ENCODE measurements at places on chromosomes 7 and 10. TPM values are rescaled to one million over a fixed set of nuclear protein-coding genes. Genes with fewer than 3 reads are reported as not detected.

GRCh38 chr7:69243016-69243415 lies 355.3 kb upstream of the AUTS2 start:
- DNase-seq, result no peak

Gene IDI2
- not detected for total RNA-seq

- no peak for DNase-seq
Measured at GRCh38 chr7:88243345-88243909, 23.6 kb upstream of the SRI start.

DNA sequence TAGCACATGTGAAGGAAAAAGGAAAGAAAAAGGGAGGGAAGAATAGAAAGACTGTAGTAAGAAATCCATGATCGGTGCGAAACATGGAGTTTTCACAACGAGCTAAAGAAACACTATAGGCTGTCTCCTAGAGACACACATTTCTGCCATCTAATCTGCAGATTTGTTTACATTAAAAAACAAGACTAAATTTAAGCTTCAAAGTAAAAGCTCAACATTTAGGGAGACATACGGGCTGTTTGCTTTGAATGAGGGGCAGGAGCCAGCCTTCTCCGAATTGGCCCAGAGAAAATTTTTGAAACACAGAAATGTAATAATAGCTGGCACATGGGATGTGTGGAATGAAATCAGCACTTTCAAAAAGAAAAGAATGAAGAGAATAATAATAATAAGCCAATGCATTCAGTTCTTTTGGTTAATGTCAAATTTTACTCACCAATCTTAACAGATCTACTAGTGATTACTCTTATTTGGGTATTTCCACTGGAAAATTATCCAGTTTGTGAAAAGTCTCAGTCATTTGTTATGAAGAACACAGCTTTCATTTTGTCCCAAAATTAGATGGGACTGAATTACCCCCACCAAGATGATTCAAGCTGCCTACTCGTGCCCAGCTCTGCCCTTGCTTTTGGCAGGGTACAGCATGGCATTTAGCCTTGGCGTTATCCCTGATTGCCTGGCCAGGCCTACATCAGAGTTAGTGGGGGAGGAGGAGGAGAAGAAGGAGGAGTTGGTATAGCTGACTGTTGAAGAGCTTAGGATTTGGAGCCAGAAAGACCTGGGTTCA lies 47.1 kb downstream of the MTURN start:
- DNase-seq, result no peak

Gene EVX1
- total RNA-seq, result 0.13 TPM

- DNase-seq, result no peak
Measured at GRCh38 chr7:139726485-139726869, 51.3 kb downstream of the HIPK2 start.

DNA sequence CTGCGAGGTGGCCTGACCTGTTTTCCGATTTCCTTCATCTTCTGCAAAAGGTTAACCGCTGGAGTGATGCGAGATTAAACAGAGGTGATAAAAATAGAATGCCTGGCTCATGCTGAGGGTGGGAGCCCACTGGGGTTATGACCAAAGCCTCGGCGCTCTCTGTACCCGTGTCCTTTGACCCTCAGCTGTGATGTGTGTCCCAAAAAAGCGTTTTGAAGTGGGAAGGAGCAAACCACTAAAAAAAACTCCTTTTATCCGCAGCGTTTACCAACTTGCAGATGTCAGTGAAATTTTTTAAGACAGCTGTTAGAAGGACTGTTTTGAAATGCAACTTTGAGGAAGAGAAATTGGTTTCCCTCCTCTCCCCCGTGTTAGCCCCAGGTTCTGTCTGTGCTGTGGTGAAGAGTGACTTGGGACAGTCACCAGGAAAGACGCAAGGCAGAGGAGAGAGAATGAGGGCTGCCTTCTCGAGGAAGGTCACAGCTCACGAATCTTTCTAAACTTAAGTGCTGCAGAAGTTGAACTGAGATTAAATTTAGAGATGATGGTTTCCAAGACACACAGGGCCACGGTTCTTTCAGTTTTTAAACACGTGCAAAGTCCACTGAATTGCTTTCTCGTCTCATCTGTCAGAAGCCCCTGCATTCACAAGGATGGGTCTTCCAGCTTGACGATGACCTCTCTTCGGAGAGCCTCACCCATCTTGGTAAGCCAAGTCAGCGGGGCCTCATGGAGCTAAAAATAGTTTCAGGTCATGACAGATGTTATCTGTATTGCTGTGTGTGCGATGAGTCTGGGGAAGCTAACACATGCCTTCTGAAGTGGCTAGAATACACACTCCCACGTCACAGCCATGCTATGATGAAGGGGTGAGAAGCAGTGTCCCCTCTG lies 27.6 kb downstream of the AMZ1 start:
- no peak for DNase-seq

- DNase-seq, result no peak
Measured at GRCh38 chr7:5143935-5144903, 45.8 kb upstream of the WIPI2 start.

GRCh38 chr10:13414855-13415254 lies 66.8 kb upstream of the SEPHS1 start:
- peak; percentile 57 for DNase-seq

Gene MRPS17
- total RNA-seq, result 13.6 TPM

DNA sequence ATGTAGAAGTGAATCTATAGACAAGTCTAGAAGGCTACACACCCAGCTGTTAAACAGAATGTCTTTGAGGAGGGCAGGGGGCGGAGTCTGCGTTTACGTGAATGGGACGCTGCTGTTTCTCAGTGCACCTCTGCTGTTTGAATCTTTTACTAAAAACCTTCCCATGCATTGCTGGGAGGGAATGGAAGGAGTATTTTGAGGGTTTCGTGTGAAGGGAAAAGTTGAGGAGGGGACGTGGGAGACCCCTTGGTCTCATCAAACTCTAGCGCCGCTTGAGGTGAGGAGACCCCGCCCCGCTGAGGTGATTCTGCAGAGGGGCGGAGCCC lies 492 bp upstream of the VCL start:
- DNase-seq, result no peak

DNA sequence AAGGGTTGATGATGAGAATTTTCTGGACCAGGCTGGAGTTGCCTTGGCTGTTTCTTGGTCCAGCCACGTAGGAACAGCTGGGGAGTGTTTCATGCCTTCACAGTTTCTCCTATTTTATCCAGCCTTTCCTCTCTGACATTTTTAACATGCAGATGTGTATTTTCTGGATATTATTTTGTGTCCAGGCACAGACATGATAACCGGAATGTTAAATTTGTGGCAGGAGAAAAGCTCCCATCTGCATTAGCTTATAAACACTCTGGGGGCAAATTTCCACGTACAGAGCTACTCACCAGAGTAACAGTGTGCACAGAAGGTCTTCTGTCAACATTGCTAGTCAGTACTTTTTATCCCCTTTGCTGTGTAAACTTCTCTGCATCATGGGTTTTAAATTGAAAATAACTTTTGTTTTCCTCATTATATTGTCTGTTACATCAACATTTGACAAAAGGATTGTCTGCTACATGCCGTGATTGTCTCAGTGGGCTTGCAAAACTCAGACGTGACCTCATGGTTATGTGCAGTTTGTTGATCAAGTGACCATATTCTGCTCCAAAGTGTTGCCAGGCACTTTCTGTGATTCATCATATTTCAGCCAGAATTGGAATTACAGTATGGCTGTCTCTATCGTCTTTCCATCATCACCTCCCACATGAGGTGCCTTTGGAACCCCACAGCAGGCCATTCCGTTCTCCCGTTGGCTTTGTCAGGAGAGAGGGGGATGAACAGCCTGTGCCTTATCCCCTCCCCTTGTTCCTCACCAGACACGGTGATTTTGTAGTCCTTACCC lies 41.4 kb downstream of the INSYN2A start:
- DNase-seq, result no peak

Gene CALN1
- total RNA-seq, result not detected

- no peak for DNase-seq
Measured at GRCh38 chr10:3415878-3416605, 243.5 kb upstream of the PITRM1 start.

Gene FXYD4
- total RNA-seq, result not detected

Gene CPA1
- 4.0 TPM for total RNA-seq

DNA sequence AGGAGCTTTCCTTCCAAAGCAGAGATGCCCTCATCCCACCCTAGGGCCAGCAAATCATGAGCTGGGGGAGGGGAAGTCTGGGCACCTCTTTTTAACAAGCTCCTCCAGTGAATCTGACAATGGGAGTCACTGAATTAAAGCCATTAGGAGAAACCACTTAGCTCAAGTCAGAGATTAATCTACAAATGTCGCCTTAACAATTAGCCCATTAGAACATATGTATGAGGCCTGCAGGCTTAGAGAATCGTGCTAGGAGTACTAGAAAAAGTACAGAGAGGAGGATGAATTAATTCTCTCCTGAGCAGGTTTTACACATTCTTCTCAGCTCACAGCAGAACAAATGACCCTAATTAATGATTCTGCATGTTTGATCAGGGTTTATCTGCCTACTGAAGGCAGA lies 381.3 kb downstream of the KCNMA1 start:
- no peak for DNase-seq

- DNase-seq, result no peak
Measured at GRCh38 chr7:42074076-42074475, 162.9 kb downstream of the GLI3 start.

DNA sequence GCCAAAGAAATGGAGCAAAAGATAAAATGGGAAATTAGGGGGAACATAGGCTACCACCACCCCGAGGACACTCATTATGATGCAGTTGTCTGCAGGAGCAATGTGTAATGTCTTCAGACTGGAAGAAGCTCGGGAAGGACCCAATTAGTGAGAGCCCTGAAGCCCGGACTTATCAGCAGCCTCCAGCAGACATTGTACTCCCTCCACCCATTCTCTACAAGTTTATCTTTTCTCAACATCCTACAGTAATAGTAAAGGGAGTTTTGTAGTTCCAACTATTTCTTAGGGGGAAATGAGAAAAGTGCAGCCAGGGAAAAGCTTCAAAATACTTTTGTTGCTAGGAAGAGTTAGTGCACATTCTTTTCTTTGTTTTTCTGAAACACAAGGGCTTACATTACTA lies 657.3 kb upstream of the COBL start:
- no peak for DNase-seq

Gene ANKRD2
- not detected for total RNA-seq

- DNase-seq, result peak; percentile 69
Measured at GRCh38 chr7:143811-144453, 48.4 kb upstream of the FAM20C start.

- no peak for DNase-seq
Measured at GRCh38 chr10:110764378-110764777, 107.3 kb upstream of the PDCD4 start.

DNA sequence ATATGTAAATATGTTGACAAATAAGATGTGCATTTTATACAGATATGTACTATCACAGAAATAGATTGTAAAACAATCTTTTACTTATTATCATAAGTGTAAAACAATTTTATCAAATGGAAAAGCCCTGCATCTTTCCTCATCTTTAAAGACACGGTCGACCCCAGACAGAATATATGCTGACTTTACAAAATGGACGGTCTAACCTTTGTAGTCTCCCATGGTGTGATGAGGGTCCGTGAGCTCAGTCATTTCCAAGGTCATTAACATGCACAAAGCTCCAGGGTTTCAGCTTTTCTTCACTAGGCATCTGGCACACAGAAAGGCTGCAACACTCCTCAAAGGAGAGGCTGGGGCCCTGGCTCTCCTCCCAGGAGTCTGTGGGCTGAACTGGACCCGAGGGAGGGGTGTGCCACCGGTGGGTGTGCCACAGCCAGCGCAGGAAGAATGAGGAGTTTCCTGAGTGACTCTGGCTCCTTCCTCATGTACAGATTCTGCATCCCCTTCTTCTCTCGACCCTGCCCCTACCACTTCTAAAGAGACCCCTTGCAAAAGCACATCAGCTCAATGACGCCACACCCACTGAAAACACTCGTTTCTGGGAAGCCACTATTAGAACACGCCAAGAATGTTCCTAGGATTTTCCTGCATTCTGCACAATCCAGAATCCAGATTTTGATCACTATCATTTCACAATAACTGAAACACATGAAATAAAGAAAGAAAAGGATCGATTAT lies 26.2 kb upstream of the ABLIM1 start:
- DNase-seq, result no peak

Gene TAS2R41
- total RNA-seq, result not detected

DNA sequence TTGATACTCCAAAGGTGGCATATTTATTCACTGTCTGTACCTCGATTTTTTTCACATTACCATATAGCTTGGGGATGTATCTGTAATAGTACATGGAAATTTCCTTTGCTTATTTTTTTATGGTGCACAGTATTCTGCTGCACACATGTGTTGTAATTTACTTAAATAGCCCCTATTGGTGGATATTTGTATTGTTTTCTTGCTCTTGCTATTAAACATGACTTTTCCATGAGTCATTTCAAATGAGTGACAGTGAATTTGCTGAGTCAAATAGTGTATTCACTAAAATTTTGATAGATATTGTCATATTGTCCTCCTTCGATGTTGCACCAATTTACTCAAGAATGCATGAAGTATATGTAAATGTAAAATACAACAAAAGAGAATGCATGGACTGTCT lies 122.7 kb upstream of the STEAP4 start:
- DNase-seq, result no peak

DNA sequence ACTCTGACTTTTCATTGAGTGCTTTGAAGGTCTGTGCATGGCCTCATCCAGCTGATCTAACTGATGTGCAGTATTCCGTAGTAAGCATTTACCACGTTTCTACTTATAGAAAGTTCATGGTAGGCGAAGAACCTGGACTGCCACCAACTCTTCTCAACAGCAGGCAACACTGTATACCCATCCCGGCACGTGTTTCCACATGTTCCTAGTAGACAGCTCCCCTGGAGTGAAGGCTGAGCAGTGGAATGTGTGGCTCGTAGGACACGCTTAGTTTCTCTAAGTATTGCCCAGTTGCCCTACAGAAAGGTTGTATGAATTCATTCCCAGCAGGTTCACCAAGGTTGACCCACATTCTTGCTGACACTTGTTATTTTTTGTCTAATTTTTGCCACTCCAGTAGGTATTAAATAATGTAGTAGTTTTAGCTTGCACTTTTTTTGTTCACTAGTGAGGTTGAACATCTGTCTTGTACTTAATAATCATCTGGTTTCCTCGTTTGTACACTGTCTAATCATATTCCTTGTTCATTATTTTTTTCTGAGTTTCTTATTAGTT lies 15.2 kb downstream of the PROSER2 start:
- no peak for DNase-seq

DNA sequence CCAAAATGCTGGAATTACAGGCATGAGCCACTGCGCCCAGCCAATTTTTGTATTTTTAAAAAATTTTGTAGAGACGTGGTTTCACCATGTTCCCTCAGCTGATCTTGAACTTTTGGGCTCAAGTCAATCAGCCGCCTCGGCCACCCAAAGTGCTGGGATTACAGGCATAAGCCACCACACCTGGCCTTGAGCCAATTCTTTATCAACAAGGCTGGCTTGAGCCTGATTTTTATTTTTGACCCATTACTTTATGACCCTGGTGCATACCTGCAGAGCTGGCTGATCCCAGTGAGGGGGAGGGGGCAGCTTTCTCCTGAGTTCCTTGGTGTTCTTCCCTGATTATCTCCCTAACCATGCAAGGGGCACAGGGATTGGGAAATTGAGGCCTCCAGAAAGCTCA lies 15.8 kb upstream of the CPA1 start:
- no peak for DNase-seq

DNA sequence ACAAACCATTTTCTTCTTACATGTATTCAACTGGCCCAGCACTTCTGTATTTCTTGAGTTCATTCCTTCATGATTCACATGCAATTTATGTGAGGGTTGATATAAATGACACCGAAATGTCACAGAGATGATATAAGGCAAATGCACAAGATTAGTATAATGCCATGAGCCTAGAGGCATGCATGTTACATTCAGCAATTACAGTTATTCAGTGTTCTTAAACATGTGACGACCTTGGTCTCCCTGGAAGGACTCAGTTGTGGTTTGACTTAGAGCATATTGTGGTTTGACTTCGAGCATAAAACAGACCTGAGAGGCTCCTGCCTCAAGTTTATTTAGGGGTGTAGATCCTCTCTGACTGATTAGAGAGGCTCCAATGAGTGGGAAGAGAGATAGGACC lies 752.1 kb upstream of the POM121L12 start:
- no peak for DNase-seq
